ENCODE measurements at places on chromosomes 3 and 15. TPM values are rescaled to one million over a fixed set of nuclear protein-coding genes. Genes with fewer than 3 reads are reported as not detected.

The ALG1L2 gene
- 1.1 TPM for total RNA-seq

- DNase-seq = no peak
- H3K36me3 ChIP-seq = no peaks in the 10 kb centered on the region
- H3K4me3 ChIP-seq = no peak overlapping the region
- no peaks in the 10 kb centered on the region for H3K27me3 ChIP-seq
- H3K27ac ChIP-seq = no peak overlapping the region
Observed at GRCh38 chr3:186882881-186883685, 40.6 kb downstream of the ADIPOQ start.

DNA sequence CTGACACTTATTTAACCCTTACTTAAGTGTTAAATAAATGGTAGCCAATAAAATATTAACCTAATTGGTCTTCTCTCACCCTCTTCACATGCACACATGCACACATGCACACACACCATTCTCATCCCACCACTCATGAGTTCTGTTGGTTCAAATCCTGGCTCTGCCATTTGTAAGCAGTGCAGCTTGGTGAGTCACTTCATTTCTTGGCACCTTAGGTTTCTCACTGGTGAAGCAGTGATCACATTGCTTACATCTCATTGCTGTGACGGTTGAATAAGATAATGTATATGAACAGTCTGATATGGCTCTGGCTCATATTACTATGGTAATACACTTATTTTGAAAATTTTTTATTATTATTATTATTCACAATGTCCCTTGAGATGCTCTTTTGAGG is 33.8 kb downstream of the RIOX2 start:
- no peaks in the 10 kb centered on the region for H3K27me3 ChIP-seq
- H3K36me3 ChIP-seq = peaks cover 5% of the 10 kb centered on the region
- no peak overlapping the region for H3K27ac ChIP-seq
- no peaks in the 10 kb centered on the region for H3K4me1 ChIP-seq

DNA sequence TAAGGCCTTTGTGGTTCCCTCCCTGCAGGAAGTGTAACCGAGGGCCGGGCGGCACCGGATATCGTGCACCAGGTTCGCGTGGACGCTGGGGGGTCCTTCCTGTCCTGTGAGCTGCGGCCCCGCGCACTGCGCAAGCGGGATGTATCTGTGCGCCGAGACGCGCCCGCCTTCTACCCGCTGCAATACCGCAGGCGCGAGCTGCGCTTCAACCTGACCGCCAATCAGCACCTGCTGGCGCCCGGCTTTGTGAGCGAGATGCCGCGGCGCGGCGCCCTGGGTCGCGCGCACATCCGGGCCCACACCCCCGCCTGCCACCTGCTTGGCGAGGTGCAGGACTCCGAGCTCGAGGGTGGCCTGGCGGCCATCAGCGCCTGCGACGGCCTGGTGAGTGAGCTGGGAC is 35.9 kb downstream of the SAXO2 start:
- H3K36me3 ChIP-seq = no peaks in the 10 kb centered on the region
- DNase-seq = peak; percentile 22
- peaks cover 13% of the 10 kb centered on the region for H3K4me1 ChIP-seq
- no peak overlapping the region for H3K27ac ChIP-seq

Data from CD8-positive, alpha-beta memory T cell (primary cell).